Activated CD4-positive, alpha-beta T cell treated with anti-CD3 and anti-CD28 coated beads, Interleukin-2, amount 50 U/mL, for 24 hours (primary cell): ENCODE measurements at places on chromosomes 12 and 14.

DNA sequence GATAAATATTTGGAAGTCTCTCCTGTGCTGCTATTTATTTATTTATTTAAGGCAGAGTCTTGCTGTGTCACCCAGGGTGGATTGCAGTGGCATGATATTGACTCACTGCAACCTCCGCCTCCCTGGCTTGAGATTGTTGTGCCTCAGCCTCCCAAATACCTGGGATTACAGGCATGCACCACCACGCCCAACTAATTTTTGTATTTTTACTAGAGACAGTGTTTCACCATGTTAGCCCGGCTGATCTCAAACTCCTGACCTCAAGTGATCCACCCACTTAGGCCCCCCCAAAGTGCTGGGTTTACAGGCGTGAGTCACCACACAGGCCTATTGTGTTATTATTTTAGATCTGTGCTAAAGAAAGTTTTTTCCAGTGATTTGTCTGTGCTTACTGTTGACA is 225.2 kb downstream of the CCER1 start:
- DNase-seq: no peak

DNA sequence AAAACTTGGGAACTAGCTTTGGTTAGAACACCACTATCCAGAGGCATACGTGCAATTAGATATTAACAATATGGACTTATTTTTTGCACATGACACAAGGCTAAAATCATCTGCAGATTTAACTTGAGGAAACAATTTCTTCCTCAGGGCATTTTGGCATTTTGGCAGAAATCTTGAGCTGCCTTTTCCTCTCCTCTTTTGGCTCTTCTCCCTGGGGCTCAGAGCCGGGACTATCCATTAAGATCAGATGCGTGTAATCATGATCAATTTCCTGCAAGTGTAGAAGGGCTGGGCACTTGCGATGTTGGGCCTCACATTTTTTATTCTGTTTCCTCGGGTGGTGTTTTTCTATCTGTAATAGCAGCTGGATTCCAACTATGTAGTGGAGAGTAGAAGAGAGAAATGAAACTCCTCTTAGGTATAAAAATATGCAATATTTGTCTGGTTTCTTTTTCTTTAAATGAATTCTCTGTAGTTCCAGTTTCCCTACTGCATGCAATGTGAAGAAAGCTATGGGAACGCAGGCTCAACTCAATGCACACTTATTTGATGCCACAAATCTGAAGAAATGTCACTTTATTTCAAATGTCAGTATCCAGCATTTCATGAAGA is 1010.8 kb downstream of the FLRT2 start:
- DNase-seq: no peak

- no peak for DNase-seq
Observed at GRCh38 chr14:31949709-31950108, 127.4 kb upstream of the ARHGAP5 start.

- DNase-seq: no peak
Observed at GRCh38 chr12:114993165-114993564, 309.2 kb upstream of the TBX3 start.

DNA sequence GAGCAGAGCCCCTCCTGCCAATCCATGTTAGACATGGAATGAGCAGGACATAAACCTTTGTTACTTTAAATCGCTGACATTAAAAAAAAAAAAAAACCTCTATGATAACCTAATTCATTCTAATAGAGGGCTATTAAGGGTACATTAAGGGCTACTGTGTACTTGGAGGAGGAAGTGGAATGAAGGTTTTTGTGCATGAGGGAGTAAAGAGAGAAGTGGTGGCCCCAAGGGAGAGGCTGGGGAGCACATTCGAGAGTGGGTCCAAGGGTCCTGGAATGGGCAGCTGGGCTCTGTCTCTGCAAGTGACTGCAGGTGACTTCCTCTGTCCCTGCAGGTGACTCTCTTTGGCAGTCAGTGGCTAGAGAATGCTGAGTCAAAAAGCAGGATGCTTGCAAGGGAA is 32.1 kb upstream of the PTGDR start:
- DNase-seq: no peak

GRCh38 chr12:13173012-13173932 is 23.3 kb upstream of the EMP1 start:
- no peak for DNase-seq

DNA sequence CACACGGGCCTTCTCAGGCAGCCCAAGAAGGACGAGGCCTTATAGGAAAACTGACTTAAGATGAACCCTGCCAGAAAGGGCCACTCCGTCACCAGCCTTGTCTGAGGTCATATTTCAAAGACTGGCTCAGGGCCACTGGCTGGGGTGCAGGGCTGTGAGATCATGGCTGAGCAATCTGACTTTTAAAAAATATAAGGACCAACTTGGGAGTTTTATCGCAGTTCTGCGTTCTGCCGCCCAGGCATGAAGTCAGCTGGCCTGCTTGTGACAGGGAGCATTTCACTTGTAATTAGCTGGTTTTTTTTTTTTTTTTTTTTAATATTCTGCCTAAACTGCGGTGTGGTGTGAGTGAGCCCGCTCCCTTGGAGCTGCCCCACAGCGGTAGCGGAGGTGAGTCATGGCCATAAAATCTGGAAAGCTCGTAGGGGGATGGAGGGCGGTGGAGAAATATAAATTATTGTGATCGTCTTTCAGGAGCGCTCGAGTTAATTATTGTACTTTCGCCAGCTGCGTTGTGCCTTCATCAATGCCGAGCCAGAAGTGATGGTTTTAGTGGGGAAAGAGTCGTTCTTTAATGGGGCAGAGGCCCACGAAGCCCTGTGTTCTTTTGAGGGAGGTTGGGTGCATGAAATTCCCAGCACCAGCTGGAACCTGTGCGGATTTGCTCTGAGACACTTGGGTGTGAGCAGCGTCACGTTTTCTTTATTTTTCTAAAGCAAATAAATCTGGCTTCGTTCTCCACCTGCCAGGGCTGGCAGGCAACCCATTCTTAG is 231.9 kb downstream of the C12orf75 start:
- no peak for DNase-seq

- no peak for DNase-seq
Observed at GRCh38 chr14:102939820-102940561, 17.5 kb downstream of the AMN start.

DNA sequence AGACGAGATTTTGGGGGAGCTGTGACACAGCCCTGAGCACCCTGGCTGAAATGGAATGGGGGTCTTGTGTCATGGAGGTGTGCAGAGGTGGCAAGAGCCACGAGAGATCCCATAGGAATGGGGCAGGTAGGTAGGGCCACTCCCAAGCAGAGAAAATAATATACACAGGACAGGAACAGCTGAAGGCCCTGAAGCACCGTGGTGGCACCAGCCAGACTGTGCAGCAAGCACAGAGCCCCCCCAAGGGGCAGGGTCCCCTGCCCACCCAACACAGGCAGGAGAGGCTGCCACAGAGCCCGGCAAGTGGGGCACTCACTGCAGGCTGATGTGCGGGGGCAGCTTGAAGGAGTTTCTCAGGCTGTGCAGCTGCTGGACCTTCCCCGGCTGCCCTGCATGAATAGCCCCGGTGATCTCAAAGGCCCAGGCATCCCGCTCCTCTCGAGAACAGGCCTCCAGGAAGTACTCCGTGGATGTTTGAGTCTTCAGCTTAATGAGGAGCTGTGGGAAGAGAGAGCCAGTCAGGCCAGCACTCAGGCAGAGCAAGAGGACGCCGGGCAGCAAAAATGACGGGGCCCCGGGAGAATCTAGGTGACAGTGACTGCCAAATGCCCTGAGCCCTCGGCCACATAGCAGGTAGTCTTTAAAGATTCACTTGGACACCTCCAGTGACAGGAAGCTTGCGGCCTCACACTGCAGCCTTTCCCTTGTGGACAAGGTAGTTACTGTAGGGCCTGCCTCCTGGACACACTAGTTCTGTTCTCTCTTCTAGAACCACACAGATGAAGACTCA is 16.7 kb downstream of the PLEK2 start:
- DNase-seq: no peak

DNA sequence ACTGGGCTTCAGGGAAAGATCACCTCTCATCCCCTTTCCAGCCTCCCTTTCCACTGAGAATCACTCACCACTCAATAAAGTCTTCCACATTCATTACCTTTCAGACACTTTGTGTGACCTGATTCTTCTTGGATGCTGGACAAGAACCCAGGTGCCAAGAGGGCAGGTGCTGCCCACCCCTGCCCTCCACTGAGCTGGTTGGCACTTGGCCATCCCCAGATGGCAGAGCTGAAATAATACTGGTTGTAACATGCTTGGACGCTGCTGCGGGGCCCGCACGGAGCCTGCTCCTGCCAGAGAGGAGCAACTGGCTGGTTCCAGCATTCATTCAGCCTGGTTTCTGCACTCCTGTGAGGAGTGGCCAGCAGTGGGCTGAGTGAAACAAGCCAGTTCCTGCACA is 386.7 kb upstream of the CCDC196 start:
- no peak for DNase-seq

GRCh38 chr12:120090206-120090605 is 26.3 kb downstream of the RAB35 start:
- no peak for DNase-seq

DNA sequence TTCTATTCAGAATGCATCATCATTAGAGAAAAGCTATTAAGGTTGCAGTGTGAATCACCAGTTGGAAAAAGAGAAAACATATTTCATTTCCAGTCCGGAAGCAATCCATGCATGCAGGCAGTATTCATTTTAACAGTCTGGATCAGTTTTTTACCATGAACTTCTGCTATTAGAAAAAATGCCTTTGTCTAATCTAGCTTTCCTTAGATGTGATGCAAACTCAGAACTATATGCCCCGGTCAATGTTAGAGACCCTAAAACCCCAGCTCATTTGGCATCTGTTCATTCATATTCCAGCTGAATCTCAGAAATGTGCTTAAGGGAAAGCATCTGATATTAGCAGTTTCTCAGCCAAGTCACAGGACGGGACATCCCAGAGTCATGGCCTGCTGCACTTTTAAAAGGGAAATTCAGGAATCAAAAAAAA is 8.5 kb downstream of the IRAK3 start:
- DNase-seq: no peak

DNA sequence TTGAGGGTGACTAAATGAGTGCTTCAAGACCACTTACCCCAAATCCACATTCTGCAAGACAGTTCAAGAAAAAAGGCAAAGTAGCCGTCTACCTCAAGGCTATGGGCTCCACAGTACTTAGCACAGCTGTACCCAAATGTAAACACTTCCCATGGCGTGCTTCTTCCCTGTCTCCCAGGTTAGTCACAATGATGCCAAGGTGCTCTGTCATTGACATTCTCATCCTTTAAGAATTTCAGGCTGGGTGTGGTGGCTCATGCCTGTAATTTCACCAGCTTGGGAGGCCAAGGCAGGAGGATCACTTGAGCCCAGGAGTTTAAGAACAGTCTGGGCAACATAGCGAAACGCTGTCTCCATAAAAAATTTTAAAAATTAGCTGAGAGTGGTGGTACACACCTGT is 51.2 kb upstream of the CERS5 start:
- DNase-seq: no peak

DNA sequence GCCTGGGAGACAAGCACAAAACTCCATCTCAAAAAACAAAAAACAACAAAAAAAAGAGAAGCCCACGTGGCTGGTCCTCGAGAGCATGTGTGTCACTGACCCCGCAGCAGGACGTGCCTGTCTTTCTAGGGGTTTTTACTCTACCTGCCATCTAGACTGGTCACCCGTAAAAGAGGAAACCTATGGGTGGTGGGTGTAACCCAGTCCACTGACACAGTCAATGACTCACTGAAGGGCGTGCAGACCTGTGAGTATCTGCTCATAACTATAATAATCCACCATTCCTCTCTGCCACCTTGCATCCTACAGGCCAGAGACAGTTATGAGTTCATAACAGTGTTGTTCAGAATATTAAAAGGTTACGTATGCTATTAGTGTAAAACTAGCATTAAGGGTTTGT is 4.6 kb downstream of the GOLGA3 start:
- DNase-seq: no peak

GRCh38 chr12:101051901-101052550 is 158.0 kb downstream of the SLC5A8 start:
- no peak for DNase-seq

DNA sequence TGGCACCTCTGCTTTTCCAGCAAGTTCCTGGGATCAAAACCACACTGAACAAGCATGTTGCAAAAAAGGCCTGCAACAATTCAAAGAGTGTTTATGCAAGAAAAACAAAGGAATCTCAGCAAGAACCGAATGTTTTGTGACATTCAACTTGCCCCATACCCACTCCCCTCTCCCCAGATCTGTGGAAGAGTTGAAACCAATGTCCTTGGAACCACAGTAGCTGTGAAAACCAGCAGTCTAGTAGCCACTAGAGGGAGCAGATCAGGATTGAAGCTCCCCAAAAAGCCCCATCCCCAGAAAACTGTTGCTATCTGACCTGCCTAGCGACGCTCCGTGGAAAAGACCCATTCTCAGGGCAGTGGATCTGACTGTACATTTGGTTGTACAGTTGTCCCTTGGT is 27.1 kb downstream of the PRKAB1 start:
- no peak for DNase-seq

- DNase-seq: no peak
Observed at GRCh38 chr12:89343127-89343526, 9.2 kb downstream of the DUSP6 start.

GRCh38 chr14:87411370-87411769 is 581.6 kb downstream of the GALC start:
- no peak for DNase-seq

GRCh38 chr14:23403908-23404307 is 4.2 kb downstream of the MYH6 start:
- no peak for DNase-seq

GRCh38 chr12:108722992-108723766 is 8.1 kb downstream of the CORO1C start:
- DNase-seq: no peak
